Naive thymus-derived CD4-positive, alpha-beta T cell (primary cell): ENCODE measurements at places on chromosomes 2 and 18. TPM values are rescaled to one million over a fixed set of nuclear protein-coding genes. Genes with fewer than 3 reads are reported as not detected.

The CD207 gene
- not detected for total RNA-seq

The ATP6V1B1 gene
- not detected for total RNA-seq

The PARD3B gene
- total RNA-seq, result 1.9 TPM

The LYG1 gene
- 1.0 TPM for total RNA-seq

The DCC gene
- not detected for total RNA-seq

The BOLL gene
- not detected for total RNA-seq

The SERPINB4 gene
- not detected in 2 replicates for total RNA-seq

The NPC1 gene
- 29.2 TPM for total RNA-seq

The SPAST gene
- total RNA-seq, result 20.6 and 20.8 TPM in 2 replicates
